ENCODE measurements at places on chromosomes 1 and 21.

- peak; percentile 72 for DNase-seq
These were observed 1.4 kb downstream of the CSRP1 start for GRCh38 chr1:201505503-201505890.

DNA sequence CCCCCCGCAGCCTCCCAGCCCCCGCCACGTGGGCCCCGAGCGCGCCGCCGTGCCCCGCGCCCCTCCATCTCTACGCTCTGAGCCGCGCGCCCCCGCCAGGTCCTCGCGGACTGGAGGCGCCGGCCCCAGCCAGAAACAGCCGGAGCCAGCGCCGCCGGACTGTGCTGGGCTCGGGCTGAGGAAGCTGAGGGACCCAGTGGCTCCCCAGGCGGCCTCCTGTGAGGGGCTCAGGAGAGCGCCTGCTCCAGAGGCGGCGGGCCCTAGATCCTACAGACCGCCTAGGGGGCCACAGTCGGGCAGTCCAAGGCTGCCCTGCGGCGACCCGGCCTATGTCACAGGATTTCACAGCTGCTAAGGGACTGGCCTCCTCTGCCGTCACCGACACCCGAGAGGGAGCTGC is 82.1 kb downstream of the NENF start:
- DNase-seq: no peak

- DNase-seq: no peak
These were observed 19.4 kb downstream of the URB2 start for GRCh38 chr1:229645324-229645993.

- DNase-seq: peak; percentile 81
These were observed 21.5 kb downstream of the STPG1 start for GRCh38 chr1:24391882-24392603.

GRCh38 chr1:94986783-94987182 is 59.9 kb upstream of the CNN3 start:
- DNase-seq: no peak

DNA sequence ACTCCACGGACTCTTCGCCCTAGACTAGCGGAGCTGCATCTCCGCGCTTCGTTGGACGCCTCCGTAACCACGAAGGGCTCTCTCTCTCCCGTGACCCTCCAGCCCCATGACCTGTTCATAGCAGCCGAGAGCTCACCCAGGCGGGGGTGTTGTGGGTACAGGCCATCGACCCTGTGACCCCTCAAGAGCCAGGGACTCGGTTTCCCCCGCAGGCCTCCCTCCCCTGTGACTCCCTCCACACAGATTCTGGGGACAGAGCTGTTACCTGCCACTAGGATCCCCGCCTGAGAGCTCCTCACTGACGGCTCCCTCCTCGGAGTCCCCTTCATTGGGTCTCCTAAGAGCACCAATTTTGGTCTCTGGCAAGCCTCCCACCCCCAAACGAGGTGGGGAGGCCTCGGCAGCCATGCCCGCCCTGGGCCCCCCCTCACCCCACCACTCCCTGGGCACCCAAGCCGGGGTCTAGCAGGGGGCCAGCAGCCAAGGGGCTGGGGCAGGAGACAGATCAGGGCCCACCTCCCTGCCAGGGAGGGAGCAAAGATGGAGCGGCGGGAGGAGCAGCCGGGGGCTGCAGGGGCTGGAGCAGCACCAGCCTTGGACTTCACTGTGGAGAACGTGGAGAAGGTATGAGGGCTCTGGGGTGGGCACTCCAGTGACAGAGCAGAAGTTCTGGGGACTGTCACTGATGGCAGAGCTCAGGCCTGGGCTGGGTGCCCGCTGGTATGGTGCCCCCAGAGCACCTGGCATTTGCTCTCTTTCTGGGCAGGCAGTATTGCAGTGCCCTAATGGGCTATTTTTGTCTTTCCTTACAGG is 517 bp downstream of the IPO13 start:
- no peak for DNase-seq

DNA sequence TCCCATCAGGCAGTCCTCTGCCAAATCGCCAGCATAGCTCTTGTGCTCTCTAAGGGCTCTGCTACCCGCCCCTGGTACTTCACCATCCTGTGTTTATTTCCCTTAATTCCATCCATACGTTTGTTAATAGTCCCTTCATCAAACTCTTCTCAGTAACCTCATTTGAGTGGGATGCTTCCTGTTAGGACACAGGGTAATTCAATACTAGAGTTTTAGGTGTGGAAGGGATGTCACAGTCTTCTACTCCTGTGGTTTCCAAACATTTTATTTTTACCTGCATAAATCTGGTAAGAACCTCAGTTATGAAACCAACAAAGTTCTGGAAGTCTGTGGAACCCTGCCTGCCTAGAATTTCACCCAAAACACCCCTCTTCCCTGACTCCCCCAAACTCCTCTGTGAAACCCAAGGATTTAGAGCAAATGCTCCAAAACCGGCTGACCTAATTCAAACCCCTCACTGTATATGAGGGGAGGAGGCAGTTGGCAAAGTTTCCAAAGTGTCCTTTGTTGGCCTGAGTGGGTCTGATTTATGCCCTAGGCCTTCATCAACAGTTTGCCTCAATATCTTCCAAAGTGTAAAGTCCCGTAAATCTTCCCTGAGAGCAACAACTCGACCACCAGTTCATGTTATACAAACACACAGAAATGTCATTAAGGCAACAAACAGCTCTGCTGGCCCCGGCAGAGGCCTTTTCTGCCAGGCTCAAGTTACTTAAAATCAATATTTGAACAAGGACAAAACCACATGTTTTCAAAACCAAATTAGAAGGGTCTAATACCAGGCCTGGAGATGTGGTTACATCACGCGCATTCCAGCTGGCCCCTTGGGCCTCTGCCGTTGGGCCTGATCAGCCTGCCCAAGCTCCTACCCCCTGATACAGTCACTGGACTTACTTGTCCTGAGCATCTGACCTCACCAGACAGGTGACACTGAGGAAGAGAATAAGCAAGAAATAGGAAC is 82.4 kb upstream of the FGGY start:
- DNase-seq: no peak

- no peak for DNase-seq
These were observed 771 bp downstream of the RABGAP1L start for GRCh38 chr1:174160109-174160473.

DNA sequence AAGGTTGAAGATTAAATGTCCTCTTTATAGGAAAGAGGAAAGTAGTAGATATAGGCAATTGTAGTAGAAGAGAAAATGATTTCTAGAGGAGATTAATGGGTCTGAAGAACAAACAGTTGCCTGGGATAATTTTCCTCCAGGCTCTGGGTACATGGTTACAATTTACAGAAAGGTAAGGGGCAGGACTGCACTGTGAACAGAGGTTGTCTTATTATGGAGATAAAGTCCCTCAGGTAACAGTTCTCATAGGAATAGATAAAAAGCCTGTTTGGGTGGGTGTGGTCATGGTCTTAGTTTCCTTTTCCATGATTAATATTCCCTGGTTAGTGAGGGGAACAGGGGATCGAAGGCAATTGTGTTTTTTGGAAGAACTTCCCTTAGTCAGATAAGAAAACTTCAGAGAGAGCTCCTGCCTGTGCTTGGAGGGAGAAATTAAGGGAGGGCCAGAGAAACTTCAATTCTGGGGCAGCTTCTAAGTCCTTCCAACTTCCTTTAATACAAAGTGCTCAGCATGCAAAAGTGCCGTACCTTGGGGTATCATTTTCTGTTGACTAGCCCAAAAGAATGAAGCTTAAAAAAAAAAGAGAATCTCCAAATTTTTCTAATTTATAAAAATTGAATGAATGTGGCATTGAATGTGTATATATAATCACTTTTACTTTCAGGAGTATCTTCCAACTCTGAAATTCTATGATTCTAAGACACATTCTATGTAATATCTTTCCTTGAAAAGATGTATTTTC is 295.4 kb upstream of the USP25 start:
- no peak for DNase-seq

- DNase-seq: no peak
These were observed 21.3 kb downstream of the HMGCS2 start for GRCh38 chr1:119747451-119747850.

- no peak for DNase-seq
These were observed 377.4 kb downstream of the RRAGC start for GRCh38 chr1:38481871-38482826.

DNA sequence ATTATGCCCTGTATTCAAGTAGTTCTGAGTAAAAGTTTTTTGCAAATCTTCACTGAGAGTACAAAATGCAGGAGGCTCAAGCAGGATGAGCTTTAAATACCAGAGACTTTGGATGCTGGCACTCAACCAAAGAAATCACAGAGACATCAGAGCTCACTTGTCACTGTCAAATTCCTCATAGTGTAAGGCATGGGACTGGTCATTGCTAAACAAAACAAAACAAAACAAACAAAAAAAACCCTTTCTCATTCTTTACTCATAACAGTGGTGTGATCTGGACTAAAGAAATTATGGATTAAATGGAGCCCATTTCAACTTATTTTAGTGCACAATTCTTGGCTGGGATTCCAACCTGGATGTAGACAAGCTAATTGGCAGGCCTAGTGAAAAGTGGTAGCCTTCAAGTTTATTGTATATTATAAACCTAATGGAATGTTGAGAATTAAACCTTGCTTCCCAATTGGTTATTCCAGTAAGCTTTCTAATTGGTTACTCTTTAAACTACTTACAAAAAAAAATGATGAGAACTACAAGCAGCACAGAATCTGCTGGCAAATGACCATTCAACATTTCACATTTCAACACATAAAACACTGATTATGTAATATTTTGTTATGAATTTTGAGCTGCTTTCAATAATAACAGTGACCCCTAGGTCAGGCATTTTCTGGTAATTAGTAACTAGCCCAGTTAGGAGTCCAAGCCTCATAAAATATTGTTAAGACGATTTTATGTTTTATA is 30.6 kb upstream of the NEK7 start:
- no peak for DNase-seq
